ENCODE measurements at places on chromosomes 5 and 9.

GRCh38 chr5:173204185-173204979 lies 30.6 kb downstream of the NKX2-5 start:
- no peak for DNase-seq

GRCh38 chr5:118700510-118700909 lies 287.8 kb downstream of the DTWD2 start:
- DNase-seq = no peak

DNA sequence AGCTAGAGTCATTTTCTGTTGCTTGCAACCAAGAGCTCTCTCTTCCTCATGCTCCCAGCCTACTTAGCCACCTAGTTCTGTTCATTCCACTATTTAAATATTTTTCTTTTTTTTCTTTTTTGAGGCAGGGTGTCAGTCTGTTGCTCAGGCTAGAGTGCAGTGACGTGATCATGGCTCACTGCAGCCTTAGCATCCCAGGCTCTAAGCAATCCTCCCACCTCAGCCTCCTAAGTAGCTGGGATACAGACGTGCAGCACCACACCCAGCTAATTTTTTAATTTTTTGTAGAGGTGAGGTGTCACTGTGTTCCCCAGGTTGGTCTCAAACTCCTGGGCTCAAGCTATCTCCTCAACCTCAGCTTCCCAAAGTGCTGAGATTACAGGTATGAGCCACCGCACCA lies 5.1 kb upstream of the F12 start:
- DNase-seq = no peak

GRCh38 chr9:86020731-86021130 lies 78.6 kb downstream of the GOLM1 start:
- DNase-seq = no peak

DNA sequence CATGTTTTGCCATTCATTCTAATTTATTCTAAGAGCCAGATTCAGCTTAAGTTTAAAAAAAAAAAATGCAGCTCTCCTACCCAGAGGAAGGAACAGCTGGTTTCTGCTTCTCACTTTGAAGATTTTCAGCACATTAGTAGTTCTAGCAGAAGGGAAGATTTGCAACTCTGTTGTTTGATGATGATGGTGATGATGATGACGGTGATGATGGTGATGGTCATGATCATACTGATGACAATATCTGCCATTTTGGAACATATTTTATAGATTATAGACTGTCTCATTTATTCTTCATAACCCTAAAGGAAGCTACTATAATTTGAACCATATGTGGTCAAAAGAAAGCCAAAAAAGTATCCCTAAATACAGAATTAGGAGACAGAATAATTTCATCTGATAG lies 7.9 kb upstream of the MED10 start:
- DNase-seq = no peak

- DNase-seq = no peak
These were observed 8.8 kb downstream of the PRR16 start for GRCh38 chr5:120472911-120473310.

DNA sequence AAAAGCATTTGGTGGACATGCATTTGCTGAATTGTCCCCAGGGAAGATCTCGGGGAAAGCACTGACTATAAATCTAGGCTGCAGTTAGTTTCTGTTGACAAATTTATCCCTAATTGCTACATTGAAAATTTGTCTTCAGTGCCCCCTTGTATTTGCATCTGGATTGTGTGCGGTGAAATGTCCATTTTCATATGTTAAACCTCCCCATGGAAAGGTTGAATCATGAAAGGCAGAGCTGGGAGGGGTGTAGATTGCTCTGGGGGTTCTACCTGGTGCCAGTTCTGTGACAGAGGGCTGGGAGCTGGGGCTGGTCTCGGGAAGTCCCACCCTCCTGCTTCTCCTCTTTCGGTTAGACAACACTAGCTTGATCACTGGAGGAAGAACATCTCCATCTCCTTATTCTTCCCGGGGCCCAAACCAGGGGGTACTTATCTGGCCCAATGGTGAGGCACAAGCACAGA lies 101.9 kb downstream of the GADD45G start:
- DNase-seq = no peak

GRCh38 chr9:95273369-95274022 lies 44.0 kb downstream of the FANCC start:
- DNase-seq = no peak

DNA sequence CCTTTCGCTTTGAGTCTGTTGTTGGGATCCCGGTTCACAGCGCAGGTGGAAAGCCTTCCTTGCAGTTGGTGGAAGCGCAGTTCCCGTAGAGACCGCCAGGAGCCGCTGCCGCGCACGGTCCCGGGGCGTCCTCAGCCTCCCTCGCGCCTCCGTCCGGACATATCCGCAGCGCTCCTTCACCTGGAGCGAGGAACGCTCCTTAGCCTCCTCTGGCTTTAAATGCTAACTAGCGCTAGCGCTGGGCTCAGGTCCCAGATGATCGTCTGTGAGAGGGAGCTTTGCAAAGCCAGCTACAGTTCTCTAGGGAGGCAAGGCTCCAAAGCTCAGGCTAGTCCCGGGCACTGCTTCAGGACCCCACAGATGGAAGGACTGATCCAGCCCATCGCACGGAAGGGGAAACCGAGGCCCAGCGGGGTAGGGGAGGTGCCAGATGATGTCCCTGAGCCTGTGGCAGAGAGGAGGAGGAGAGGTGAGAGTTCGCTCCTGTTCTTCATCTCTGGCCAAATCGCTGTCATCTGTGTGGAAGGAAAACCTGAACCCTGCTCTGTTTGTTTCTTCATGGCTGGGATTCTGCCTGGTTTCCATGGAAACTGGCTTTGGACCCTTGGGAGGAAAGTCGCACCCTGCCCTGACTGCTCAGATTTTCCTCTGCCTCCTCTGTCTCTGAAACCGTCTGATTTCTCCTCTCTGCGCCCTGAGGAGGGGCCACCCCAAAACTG lies 31.4 kb downstream of the COL15A1 start:
- peak; percentile 92 for DNase-seq

DNA sequence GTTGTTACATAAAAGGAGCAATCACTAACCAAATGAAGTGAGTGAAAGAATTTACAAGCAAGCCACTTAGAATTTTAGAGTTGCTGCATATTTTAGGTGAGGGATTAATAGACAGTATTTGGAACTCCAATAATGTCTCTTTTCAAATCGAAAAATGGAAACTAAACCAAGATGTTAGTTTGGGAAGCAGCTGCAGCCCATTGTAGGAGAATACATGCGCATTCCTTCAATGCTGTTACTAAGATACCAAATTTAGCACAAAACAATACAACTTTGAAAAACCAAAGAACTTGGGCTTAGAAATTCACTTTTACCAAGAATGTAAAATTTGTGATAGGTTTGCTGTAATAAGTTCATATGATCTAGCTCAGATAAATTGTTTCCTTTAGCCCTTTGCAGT lies 411.8 kb upstream of the CDH6 start:
- no peak for DNase-seq

DNA sequence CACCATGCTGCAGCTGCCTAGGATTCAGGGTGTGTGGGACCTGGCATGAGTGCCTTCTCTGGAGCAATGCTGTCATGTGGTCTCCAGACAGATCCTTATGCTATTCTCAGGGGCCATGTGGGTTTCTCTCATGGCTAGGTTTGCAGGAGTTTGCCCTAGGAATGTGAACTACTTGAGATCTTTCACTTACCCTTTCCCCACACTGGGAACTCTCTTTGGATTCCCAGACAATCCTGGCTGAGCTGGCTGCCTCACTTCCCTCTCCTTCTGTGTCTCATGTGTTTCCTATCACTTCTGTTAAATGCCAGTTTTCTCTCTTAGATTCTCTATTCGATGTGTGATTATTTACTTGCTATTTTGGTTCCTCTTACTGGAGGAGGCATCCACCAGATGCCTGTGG lies 270.2 kb upstream of the RASA1 start:
- no peak for DNase-seq

GRCh38 chr9:94611638-94612068 lies 18.0 kb upstream of the FBP2 start:
- no peak for DNase-seq

- no peak for DNase-seq
These were observed 418.5 kb upstream of the RORB start for GRCh38 chr9:74078647-74079046.

GRCh38 chr9:38039090-38039906 lies 29.7 kb downstream of the SHB start:
- DNase-seq = no peak

- peak; percentile 78 for DNase-seq
These were observed 39.3 kb downstream of the CRB2 start for GRCh38 chr9:123395276-123395688.

DNA sequence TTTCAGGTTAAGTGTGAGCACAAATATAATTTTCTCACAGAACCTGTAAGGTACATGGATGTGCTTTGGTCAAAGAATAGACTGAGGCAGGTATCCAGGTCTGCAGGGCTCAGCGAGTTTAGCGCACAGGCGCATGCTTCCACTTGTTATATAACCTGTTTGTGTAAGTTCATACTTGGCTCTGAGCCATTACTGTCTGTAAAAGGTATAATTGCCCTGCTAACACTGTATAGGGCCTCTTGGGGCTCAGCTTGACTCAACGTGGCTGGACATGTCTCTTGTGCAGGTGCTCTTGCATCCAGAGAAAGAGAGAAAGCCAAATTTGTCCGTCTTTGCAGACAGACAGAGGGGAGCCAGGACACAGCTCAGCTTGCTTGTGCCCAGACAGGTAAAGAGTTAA lies 759.6 kb downstream of the MTRR start:
- no peak for DNase-seq

GRCh38 chr5:139955616-139956273 lies 87.4 kb downstream of the NRG2 start:
- DNase-seq = no peak

- DNase-seq = no peak
These were observed 104.8 kb downstream of the PAX5 start for GRCh38 chr9:36929350-36929675.

DNA sequence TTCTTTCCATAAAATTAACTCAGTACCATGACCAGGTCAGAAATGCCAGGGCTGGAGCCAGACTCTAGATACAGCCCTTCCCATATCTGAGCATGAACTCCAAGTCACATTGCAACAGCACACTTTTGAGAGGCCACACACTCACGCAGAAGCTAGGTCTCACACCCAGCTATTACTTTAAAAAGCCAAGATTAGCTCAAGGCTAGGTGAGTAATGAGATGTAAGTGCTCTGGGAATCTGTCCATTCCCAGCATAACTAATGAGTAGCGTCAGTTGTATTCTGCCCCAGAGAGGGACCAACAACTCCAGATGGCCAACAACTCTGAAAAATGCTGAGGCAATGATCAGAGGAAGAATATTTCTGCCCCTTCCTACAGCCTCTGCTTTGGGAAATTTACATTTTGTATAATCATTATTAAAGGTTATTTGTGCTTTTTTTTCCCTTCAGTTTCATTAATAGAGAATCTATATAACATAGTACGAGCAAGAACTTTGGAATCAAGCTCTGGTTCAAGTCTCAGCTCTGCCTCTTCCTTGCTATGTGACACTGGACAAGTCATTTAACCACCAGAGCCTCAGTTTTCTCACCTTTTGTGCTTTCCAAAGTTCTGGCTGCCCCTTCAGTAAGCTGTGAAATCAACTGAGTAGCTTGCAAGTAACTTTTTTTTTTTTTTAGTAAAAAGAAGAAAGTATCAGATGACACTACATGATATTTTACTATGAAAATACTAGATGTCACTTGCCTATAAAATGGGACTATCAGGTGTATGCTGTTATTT lies 118.3 kb downstream of the NR6A1 start:
- no peak for DNase-seq

DNA sequence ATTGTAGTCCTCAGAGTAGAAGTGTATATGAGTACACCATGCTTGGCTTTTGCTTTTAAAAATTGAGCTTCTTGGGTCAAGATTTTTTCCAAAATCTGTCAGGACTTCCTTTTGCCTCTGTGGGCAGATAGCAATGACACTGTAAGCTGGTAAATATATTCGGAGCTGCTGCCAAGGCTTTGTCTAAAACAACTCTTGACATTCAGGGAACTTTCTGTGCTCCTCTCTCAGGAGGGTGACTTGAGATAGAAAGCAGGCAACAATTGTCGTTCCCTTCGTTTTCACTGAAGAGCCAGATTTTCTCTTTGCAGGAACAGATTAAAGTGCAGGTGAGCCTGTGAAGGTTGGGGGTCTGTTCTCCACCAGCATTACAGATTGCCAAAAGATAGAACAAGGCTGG lies 230.5 kb downstream of the MAST4 start:
- DNase-seq = no peak

DNA sequence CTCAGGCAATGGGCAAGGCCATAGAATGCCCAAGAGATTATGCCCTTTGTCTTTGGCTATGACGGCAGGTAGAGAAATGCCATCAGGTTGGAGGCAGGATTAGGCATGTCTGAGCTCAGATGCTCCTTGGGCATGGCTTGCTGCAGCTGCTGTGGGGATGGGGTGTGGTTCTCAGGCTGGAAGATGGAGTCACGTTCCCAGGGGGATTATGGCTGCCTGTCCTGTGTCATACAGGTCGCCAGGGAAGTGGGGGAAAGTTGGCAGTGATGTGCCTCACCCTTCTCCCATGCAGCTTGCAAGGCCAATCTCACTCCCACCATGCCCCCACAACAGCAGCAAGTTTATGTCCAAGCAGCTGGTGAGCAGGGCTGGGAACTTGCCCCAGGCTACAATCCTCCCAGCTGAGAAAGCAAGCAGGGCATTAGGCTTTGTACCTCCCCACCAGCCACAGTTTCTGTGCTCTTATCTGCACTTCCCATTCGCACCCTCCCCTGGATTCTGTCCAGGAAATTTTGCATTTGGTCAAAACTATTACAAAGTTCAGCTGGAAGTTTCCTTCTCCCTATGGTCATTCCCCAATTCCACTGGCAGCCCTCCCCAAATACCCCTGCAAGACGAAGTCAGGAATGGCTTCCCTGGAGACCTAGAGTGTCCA lies 1788.0 kb upstream of the NUDT12 start:
- DNase-seq = no peak

- DNase-seq = no peak
These were observed 41.9 kb upstream of the CFAP157 start for GRCh38 chr9:127664678-127665507.

DNA sequence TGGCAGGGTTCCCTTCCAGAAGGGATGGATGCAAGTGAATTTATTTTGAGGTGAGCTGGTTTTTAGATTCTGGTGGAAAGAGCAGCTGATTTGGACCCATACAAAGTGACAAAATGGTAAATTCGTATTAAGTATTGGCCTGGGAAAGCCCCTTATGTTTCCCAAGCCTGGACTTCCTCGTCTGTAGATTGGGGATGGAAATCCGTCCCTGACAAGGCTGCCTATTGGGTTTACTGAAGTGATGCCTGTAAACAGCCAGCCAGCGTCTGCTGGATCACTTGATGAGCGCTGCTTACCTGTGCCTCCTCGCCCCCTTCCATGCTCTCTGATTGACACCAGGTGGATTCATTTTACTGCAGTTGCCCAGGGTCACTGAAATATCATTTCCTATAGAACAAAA lies 233.8 kb downstream of the GADD45G start:
- DNase-seq = no peak

Measured in glutamatergic neuron (in vitro differentiated cells).